ENCODE measurements at places on chromosomes 11 and 22.

DNA sequence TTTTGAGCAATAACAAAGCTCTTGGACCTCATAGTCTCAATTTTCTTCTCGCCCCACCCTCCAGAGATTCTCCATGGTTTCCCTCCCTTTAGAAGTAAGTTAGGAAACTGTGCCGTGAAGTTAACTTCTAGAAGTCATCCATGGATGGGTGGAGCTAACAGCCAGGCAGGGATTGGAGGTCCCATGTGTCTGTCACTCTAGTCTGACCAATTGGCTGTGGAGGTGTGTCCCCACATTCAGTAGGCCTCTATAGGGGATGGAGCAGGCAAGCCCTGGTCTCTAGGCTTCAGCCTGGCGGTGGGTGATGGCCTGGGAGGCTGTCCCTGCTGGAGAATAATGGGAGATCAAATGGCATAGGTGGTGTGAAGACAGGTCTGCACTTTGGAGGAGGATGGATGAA, 50.7 kb downstream of the TP53I11 start:
- DNase-seq: peak; percentile 13

GRCh38 chr11:125236072-125236825, 71.7 kb downstream of the PKNOX2 start:
- no peak for DNase-seq

DNA sequence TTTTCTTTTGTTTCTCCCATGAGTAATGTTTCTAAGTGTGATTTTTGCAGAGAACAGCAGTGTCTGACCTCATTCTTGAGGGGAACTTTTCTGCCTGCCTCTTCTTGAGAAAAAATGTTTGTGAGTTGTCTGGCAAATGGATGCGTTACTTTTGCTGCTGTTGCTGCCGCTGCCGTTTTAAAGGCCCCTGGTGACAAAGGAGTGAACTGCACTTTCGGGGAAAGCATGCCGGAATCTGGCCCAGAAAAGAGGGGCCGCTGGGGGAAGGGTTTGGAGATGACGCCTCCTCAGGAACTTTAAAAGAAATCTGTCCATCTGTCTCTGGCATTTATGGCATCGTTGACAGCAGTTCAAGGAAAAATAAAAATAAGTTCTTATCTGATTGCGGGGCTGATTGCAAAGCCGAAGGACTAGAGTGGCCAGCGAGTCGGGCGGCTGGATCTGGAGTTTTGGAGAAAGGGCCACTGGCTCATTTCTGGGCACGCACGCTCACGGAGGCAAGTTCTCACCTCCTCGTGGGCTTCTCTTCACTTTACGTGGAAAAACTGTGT, 16.5 kb downstream of the ZBTB16 start:
- DNase-seq: no peak

- no peak for DNase-seq
Measured at GRCh38 chr11:118295815-118296454, 8.6 kb upstream of the CD3E start.

- DNase-seq: no peak
Measured at GRCh38 chr11:104525416-104525815, 361.5 kb upstream of the PDGFD start.
